Mesenchymal stem cell (in vitro differentiated cells and primary cell): ENCODE measurements at places on chromosomes 12 and 14.

DNA sequence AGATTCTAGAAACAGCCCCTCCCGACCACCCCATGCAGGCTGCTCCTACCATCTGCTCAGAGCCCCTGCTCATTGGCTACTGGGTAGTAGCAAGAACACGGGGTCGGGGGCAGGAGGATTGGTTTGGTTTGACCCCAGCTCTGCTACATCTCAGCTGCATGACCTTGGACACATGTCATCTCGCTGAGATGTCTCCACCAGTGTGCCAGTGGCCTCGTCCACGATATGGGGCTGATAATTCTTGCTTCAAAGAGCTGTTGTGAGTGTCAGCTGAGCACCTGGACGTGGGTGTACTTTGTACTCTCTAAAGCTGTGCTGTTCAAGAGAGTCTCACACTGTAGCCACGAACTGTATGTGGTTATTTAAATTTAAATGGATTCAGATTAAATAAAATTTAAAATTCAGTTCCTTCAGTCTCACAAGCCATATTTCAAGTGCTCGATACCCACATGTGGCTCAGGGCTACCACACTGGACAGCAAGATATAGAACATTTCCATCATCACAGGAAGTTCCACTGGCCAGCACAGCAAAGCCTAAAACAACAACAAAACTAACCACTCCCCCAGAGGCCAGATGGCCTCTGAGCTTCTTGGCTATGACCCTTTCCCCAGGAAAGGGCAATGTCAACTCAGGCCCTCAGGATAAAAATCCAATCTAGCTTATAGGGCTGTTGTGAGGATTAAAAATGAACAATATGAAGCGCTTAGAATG, 18.6 kb downstream of the LTBP2 start:
- DNase-seq, result no peak

GRCh38 chr14:61516118-61516743, 179.1 kb upstream of the HIF1A start:
- peak; percentile 31 for DNase-seq

- DNase-seq, result no peak
Measured at GRCh38 chr14:57189070-57189469, 79.6 kb downstream of the EXOC5 start.

GRCh38 chr12:77025782-77026314, 39.5 kb downstream of the E2F7 start:
- no peak for DNase-seq

- DNase-seq, result no peak
Measured at GRCh38 chr14:102215576-102216250, 76.0 kb downstream of the WDR20 start.

DNA sequence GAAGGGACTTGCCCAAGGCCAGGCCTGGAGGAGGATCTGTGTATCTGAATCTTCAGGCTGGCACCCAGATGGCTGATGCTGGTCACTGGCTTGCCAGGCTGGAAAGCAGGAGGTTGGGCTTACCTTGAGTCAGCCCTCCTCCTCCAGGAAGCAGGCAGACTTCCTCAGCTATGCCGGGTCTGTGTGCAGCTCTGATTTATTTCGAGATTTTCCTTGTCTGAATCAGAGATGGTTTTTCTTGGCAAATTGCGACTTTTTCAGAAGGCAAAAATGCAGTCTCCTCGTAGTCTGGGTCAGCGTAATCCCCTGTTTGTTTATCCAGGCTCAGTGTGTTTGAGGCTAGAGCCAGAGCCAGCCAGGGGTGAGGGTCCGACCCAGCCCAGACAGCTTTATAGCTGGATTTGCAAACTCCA, 48.9 kb downstream of the SMOC1 start:
- DNase-seq, result no peak

DNA sequence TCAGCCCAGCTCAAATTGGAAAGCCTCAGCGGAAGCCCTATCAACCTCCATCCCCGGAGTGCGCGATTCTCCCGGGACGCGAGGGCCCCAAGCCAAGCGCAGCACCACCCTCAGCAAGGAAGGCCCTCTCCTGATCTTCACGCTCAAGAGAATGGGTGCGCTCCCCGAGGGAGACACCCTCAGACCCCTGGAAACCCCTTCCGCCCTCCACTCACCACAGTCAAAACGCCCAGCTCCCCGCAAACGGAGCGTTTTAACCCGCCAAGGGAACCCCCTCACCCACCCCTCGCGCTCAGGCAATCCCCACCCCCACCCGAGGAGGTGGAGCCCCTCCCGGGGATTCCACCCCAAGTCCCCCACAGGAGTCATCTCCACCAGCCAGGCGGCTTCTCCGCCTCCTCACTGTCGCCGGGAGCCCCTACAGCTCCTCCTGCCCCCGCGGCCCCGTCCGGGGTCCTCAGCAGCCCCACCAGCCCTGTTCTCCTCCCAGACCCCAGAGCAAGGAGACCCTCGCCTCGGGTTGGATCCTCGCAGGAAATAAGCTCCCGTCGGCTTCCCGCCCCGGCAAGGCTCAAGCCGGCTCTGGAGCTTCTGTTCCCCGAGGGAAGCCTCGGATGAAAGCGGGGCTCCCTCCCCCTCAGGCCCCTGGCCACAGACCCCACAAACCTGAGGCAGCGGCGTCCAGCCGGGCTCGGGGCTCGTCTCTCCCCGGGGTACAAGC, 507 bp downstream of the BAZ2A start:
- peak; percentile 27 for DNase-seq

DNA sequence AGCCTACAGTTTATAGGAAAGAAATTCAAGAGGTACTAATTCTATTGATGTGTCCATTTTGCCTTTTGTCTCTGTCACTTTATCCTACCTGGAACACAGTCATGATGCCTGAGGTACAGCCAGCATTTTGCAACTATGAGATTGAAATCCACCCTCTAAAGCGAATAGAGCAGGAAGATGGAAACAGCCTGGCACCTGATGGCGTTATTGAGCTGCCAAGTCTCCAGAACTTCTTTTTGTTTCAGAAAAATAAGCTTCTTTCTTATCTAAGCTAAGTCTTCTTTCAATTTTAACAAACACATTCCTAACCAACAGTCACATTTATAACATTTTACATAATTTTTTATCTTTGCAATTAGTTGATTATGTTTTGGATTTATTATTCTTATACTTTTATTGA, 182.1 kb downstream of the PAWR start:
- no peak for DNase-seq

DNA sequence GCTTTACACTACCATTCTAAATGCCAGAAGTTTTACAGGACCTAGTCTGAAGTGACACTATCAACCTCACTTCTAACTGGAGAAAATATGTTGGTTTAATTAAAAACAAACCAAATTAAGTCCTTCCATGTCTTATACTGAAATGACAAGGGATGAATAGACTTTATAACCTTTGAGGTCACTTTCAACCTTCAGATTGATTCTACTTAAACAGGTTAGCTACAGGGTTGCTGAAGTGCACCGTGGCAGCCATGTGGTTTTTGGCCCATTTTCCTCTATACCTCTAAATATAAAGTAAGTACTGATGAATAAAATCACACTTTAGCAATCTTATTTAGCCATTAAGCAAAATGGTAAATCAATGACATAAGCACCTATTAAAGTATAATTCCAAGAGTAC, 3.9 kb downstream of the SLC38A2 start:
- no peak for DNase-seq

DNA sequence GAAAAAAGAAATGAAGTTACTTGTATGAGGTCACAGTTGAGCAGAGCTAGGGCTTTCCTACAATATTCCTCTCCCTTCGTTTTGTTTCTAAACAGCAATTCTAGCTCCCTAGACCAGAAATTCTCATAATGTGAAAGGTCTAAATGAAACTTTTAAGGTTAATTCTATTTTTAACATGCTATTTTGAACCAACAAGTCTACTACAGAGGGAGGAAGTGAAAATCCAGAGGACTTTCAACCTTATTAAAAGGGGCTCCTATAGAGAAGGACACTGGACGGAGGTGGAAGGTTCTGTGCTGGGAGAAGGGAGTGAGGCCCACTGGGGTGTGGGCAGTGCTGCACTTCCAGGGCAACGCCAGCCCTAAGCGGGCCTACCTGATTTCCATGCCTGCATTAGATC, 13.4 kb downstream of the GSG1 start:
- DNase-seq, result no peak

- no peak for DNase-seq
Measured at GRCh38 chr14:24335461-24336171, 745 bp upstream of the ADCY4 start.

DNA sequence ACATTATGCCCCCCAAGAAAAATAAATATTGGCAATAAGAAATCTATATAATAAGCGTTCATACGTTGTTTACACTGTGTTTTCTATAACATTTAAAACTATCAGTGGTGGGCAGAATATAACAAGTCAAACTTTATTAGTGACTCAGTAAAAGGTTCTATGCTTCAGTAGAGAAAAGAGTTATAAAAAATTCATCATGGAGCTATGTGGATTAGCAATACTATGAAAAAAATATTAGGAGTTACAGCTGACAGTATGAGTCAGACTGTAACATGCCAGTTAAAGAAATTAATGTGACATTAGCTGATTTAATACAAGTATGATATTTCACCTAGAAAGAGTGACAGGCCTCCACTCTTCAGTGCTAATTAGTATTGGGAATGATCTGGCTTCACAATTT, 125.1 kb upstream of the GARIN6 start:
- no peak for DNase-seq

GRCh38 chr14:102511538-102511937, 2.0 kb upstream of the ANKRD9 start:
- DNase-seq, result no peak

- no peak for DNase-seq
Measured at GRCh38 chr14:86430853-86431252, 900.9 kb downstream of the FLRT2 start.

GRCh38 chr14:103311171-103311997, 22.7 kb upstream of the EIF5 start:
- no peak for DNase-seq

- no peak for DNase-seq
Measured at GRCh38 chr12:80698847-80699542, 8.4 kb upstream of the MYF6 start.

DNA sequence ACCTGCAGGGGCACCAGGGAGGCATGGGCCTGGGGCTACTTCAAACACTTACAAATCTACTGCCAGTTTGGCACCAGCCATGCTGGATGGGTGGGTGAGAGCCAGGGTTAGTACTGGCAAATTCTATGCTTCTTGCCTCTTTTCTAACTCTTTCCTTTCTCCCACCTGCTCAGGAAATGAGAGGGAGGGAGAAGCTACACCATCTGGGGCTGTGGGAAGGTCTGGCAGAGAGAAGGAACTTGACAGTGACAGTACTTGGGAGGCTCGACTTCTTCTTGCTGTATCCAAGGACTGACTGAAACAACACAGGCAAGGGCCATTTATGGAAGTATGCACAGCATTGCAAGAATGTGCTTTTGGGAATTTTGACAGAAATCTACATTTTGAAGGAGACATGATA, 149.6 kb upstream of the DYRK2 start:
- no peak for DNase-seq

GRCh38 chr14:24147761-24148428, 597 bp downstream of the RNF31 start:
- no peak for DNase-seq

GRCh38 chr14:22512106-22512814, 76.8 kb downstream of the DAD1 start:
- DNase-seq, result no peak

GRCh38 chr12:78226763-78227162, 396.1 kb downstream of the NAV3 start:
- DNase-seq, result no peak

DNA sequence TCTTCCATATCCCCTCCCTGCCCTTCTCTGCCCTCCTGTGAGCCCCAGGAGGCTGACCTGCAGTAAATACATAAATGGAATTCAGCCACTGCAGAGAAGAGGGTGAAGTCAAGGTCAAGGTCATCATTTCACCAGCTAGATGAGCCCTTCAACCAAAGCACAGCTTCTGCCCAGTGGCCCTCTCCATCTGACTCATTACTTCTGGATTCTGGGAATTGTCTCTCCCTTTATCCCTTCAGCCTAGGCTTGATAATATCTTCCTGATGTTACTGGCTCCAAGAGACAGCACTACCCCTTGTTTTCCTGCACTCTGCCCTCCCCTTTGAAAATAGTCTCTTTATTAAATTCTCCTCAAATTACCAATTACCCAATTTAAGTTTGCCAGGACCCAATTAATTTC, 64.5 kb downstream of the TTC9 start:
- DNase-seq, result no peak

DNA sequence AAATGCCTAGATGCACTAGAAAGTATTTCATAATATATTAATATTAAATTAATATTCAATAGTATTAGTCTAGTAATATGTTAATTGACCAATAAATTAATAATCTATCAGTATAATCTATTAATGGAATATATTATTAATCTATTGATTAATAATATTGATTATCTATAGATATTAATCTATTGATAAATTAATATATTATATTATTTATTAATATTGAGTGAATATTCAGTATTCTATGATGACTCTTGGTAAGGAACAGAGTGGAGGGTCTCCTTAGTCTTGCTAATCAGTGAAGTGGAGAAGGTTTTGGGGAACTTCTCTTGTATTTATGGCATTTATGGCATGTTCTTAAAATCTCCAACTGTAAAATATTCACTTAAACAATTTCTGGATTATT, 679.3 kb upstream of the FLRT2 start:
- no peak for DNase-seq

DNA sequence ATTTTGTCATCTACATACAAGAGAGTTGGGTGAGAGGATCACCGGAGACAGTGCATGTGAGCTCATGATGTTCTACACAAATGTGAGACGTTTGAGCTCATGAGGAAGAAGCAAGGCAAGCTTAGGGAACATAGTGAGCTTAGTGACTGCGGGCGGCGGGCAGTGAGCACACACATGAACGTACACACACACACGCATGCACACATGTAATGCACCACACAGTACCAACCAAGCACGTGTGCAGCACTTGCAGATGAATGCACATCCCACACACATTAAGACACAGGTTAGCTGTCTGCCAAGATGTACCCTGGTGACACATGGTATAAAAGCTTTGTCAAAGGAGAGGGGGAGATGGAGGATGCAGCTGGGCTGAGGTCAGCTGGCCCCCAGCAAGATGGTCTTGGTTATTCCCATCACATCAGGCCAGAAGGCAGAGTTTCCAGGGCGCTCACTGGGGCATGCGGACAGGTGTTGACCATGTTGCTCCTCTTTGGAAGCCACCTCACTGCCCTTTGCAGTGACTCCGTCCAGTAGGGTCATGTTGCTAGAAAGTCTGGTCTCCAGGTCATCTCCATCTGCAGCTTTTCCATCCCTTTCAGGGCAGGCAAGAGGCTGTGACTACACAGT, 8.7 kb upstream of the CACNA2D4 start:
- DNase-seq, result no peak
